AML-193 (cell line): ENCODE measurements at places on chromosomes 5 and 9.

- peak; percentile 1 for DNase-seq
Measured at GRCh38 chr5:31664566-31664965, 25.6 kb downstream of the PDZD2 start.

GRCh38 chr5:90344689-90345088 lies 64.9 kb downstream of the CETN3 start:
- DNase-seq = no peak

GRCh38 chr9:86679909-86680308 lies 267.4 kb downstream of the GAS1 start:
- DNase-seq = no peak

GRCh38 chr5:6736106-6736505 lies 22.9 kb downstream of the TENT4A start:
- DNase-seq = no peak

DNA sequence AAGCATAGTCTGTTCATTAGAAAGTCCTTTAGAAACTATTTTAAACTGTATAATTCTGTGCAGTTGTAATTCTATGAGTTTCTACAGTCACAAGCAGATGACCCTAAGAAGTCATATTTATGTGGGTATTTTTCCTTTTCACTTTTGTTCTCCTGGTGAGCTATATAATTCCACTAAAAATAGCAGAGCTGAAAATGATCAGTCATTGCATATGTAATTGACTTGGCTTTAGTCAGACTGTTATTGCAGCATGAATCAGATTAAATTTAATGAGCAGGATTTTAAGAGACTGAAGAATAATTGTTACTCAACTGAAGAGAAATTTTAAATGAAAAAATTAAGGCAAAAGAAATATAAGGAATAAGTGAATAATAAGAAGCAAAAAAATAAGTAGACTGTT lies 108.5 kb downstream of the MTREX start:
- no peak for DNase-seq

- DNase-seq = no peak
Measured at GRCh38 chr9:101038488-101038887, 10.0 kb downstream of the PLPPR1 start.

GRCh38 chr9:72396247-72397091 lies 31.5 kb upstream of the ZFAND5 start:
- peak; percentile 85 for DNase-seq

- DNase-seq = no peak
Measured at GRCh38 chr5:141101059-141101458, 786 bp downstream of the PCDHB3 start.

- no peak for DNase-seq
Measured at GRCh38 chr9:34809504-34810186, 99.7 kb upstream of the CCL21 start.

GRCh38 chr5:17604951-17605350 lies 968 bp downstream of the TAF11L11 start:
- DNase-seq = no peak

GRCh38 chr9:95373069-95373681 lies 55.7 kb upstream of the FANCC start:
- DNase-seq = no peak

DNA sequence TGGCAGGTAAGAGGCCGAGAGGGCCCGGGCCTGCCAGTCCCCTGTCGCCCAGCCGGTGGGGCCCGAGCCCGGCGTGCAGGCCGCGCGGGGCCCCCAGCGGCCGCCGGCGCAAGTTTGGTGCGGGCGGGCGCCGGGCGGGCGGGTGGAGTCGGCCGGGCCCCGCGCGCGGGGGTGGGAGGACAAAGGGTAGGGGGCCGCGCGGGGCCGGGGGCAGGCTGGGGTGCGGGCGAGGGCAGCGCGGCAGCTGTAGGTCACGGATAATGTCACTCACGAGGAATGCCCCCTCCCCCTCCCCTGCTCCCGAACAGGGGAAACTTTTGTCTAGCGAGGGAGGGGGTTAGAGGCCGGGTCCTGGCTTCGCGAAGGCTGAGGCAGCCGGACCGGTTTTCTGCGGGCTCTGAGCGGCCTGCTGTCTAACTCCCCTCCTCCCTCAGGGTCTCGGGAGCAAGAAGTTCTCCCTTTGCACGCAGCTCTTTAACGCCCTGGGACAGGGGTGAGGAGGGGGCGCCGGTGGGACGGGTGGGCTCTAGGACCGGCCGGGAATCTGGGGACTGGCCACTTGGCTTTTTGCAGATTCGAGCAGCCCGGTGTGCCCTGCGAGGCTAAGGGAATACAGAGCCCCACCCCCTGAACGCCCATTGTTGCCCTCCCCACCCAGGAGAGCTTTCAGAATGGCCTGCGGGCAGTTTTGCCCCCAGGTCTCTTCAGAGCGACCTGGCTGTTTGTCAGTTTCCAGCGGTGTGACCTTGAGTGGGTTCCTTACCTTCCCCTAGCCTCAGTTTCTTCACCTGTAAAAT lies 21.3 kb upstream of the NDST1 start:
- peak; percentile 37 for DNase-seq

DNA sequence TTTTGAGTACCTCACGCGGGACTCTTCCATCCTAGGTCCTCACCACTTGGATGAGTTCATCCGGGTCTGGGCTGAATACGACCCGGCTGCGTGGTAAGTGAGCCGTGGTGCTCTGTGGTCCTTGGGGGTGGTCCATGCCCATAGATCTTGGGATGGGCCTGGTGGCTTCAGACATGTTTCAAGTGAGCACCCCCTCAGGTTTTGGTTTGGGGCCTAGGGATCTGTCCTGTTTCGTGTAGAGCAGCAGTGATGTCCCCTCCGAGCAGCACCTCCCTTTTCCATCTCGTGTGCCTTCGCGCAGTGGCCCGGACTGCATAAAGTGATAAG lies 218.9 kb downstream of the CACNA1B start:
- DNase-seq = no peak

GRCh38 chr5:95619514-95620029 lies 315 bp upstream of the GPR150 start:
- DNase-seq = peak; percentile 20

DNA sequence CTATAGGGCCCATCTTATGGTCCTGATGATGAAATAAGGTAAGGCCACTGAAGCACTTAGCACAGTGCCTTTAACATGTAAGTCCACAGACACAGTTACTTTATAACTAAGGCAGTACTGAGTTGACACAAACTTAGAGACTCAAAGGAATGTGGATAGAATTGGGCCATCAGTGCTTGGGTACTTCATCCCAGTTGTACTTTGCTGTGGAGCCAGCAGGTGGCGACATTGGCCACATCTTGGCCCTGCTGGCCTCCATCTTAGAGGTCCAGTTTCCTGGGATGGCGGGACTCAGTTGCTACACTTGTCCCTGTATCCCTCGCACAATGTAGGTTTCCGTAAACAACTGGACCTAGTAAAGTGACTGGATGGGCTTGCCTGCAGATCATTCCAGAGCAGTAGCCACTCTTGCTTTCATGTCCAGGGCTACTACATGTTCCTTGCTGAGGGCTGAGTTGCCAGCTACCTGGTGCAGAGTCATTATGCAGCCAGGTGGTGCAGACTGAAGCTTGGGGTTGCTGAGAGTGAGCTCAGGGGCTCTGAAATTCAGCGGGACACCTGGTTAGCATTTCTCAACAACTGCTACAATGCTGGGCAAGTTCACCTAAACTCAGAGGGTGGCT lies 10.6 kb downstream of the MTAP start:
- peak; percentile 47 for DNase-seq

- DNase-seq = peak; percentile 18
Measured at GRCh38 chr5:76175051-76175666, 92.0 kb downstream of the SV2C start.

DNA sequence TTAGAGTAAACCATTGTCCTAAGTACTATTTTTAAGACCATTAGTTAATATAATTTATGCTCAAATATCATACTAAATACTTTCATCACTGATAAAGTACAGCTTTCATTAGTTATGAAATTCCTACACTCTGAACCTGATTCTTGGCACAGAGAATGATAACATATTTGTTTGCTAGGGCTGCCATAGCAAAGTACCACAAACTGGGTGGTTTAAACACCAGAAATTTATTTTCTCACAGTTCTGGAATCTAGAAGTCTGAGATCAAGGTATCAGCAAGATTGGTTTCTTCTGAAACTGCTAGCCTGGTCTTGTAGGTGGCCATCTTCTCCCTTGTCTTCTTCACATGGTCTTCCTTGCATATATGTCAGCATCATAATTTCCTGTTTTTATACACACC lies 608.4 kb downstream of the TLE1 start:
- no peak for DNase-seq

GRCh38 chr5:109705596-109705995 lies 15.9 kb downstream of the MAN2A1 start:
- DNase-seq = no peak

- no peak for DNase-seq
Measured at GRCh38 chr5:42680046-42680445, 76.6 kb upstream of the CCDC152 start.

DNA sequence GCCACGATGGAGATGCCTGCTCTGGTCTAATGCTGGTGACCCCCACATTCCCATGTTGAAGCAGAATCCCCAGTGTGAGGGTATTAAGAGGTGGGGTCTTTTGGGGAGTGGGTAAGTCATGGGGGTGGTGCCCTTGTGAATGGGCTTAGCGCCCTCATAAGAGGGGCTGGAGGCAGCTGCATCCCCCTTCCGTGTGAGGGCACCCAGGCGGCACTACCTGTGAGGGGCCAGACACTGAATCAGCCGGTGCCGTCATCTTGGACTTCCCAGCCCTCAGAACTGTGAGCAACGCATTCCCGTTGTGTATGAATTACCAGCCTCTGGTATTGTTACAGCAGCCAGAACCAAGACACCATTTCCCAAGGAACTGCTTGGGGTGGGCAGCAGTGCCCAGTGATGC lies 27.0 kb upstream of the RNF130 start:
- DNase-seq = no peak

DNA sequence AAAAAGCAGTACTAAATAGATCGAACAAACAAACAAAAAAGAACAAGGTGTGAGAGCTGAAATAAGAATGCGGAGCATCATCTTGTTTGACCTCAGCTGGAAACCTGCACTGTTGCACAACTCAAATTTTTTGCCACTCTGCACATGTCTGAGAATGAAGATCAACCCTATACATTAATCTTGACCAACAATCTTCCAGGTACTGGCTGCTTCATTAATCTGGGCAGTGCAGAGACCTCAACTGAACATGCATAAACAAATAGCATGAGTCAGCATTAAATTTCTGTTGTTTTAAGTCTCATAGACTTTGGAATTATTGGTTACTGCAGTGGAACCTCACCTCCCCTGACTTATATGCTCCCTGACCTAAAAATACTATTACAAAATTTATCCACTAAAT lies 114.6 kb upstream of the FTMT start:
- DNase-seq = no peak

DNA sequence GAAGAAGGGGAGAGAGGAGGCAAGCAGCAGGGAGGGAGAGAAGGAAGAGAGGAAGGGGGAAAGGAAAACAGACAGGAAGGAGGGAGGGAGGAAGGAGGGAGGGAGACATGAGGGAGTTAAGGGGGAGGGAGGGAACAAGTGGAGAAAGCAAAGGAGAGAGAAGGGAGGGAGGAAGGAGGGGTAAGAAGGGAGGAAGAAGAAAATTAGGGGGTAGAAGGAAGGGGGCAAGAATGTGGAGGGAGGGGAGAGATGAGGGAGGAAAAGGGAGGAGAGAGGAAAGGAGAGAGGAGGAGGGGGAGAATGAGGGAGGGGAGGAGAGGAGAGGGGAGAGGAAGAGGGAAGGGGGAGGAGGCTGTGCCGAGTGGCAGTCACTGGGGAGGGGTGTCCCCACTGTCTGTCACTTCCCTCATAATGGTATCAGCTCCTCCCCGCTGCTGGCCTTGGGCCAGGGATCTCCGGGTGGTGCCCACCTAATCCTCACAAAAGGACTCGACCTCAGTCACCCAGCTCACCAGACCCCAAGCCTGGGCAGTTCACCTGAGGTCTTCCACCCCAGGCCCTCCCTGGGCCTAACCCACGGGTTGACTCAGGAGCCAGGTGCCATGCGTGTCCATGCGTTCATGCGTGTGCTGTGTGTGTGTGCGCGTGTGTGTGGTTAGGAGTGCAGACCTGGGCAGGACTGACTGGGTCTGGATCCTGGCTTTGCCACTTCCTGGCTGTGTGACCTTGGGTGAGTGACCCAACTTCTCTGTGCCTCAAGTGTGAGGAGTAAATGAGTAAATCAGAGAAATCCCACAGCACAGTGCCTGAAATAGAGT lies 18.1 kb downstream of the C9orf50 start:
- no peak for DNase-seq

DNA sequence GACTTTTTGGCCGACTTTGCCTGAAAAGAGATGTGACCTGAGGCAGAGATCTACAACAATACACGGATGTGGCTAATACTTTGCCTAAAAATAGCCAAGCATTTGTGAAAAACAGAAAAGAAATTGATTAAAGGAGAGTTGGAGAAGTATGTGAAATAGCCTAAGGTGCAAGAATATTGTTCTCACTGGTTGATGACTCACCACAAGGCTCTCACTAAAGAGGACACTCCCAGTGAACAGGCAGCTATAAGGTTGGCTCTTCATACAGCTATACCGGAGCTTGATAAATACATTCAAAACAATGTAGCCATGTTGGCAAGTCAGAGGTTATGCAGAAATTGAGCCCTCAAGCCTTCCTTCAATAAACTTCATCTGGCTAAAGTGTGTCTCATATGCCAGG lies 317.2 kb upstream of the GRAMD2B start:
- no peak for DNase-seq

GRCh38 chr5:137615171-137615775 lies 116.1 kb upstream of the SPOCK1 start:
- no peak for DNase-seq

DNA sequence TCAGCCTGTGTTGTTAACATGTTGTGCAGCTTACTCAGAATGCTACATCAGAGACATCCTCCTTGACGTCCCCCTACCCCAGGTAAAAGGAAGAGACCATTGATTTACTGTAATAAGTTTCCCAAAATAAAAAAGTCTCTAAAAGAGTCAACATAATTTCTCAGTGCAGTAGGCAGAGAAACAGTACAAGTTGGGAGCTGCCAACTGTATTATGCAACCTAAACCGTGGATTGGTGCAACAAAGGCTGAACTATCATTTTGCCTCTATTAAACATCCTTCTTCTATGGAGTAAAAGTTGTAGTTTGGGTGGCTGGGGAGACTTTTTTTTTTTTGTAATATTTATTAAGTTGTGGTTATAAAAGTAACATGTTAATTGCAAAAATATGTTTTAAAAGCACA lies 208.0 kb downstream of the NR3C1 start:
- peak; percentile 50 for DNase-seq

DNA sequence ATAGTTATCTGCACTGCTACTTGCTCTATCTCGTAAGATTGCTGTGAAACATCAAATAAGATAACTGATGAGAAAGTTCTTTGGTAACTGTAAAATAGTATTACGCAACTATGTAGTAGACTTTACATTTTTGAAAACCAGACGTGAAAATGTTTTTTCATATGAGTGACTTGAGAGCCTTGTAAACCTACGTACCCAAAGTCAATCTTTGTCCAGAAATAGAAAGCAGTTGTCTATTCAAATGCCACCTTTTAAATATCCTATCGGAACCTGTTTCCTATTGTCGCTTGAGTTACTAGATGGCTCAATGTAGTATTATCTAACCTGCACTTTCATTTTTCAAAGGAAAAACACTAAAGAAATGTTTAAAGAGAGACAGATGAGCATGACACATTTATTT lies 1.6 kb downstream of the FNIP1 start:
- peak; percentile 26 for DNase-seq
